ENCODE measurements at places on chromosomes 3 and 15. TPM values are rescaled to one million over a fixed set of nuclear protein-coding genes. Genes with fewer than 3 reads are reported as not detected.

DNA sequence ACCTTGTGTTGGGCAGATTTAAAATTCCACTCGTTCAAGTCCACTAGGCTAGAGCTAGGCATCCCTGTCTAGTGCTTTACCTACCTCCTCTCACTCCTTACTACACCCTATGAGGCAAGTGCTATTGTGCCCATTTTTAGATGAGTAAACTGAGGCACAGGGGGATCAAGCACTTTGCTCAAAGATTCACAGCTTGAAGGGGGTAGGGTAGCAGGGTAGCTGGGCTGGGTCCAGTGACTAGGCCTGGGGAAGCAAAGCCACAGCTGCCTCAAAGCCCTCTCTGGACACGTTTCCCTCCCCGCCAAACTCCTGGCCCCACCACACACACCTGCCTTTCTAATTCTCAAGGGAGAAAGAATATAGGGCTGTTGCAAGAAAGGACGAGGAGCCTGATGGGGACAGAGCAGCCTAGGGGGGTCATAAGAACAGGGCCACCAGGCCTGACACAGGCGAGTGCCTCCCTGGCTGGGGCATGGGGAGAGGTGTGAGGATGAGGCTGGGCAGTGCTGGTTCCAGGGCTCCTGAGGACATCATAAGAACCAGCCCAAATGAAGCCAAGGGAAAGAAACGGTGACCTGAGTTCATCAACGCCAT, 34.8 kb upstream of the SFMBT1 start:
- H3K36me3 ChIP-seq: no peaks in the 10 kb centered on the region
- H3K4me3 ChIP-seq: no peak overlapping the region
- no peak for DNase-seq
- H3K27me3 ChIP-seq: no peaks in the 10 kb centered on the region
- H3K27ac ChIP-seq: peak overlapping the region; percentile 62
- no peaks in the 10 kb centered on the region for H3K4me1 ChIP-seq

- peaks cover 6% of the 10 kb centered on the region for H3K36me3 ChIP-seq
- H3K27me3 ChIP-seq: peaks cover 52% of the 10 kb centered on the region
- no peaks in the 10 kb centered on the region for H3K4me1 ChIP-seq
Observed at GRCh38 chr3:133799794-133800585, 5.6 kb upstream of the SRPRB start.

- H3K4me1 ChIP-seq: no peaks in the 10 kb centered on the region
- no peak overlapping the region for H3K4me3 ChIP-seq
- no peak overlapping the region for H3K27ac ChIP-seq
- no peaks in the 10 kb centered on the region for H3K36me3 ChIP-seq
- H3K27me3 ChIP-seq: no peaks in the 10 kb centered on the region
Observed at GRCh38 chr3:175896655-175897054, 1037.5 kb downstream of the NAALADL2 start.

Gene CPB1
- total RNA-seq: not detected

DNA sequence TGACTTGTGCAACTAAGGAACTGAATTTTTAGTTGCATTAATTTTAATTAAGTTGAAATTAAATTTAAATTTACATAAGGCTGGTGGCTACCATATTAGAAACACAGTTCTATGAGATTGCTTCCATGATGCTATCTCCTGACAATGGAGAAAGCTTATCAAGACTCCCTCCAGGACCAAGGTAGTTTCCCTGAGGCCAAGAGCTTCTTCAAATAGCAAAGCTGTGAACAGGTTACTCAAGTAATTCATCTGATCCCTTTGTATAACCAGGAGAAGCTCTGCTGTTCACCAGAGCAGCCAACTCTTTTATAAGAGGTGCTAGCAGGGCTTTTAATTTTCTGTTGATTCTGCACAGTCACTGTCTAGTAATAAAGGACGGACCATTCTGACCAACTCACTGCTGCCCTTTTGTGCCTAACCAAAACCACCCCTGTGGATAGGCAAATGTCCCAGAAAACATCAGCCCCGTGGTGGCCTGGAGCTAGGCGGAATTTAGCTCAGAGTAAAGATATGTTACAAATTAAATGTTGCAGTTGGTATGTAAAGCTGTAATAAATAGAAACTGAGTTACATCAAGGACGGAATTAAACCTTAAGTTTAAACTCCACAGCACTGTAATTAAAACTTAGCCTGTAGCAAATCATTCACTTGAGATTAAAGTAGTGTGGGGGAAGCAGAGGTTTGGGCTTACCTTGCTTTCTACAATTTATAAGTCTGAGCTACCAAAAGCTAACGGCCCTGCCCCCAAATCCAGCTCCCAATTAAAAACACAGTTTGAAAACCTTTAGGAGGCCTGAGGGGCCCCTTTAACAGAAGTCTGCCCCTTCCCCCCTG, 55.6 kb upstream of the LRTM1 start:
- H3K4me1 ChIP-seq: peaks cover 33% of the 10 kb centered on the region
- H3K27me3 ChIP-seq: no peaks in the 10 kb centered on the region
- DNase-seq: no peak
- no peak overlapping the region for H3K4me3 ChIP-seq
- H3K27ac ChIP-seq: no peak overlapping the region

- H3K27me3 ChIP-seq: peaks cover 3% of the 10 kb centered on the region
- H3K27ac ChIP-seq: no peak overlapping the region
- no peaks in the 10 kb centered on the region for H3K36me3 ChIP-seq
- no peak overlapping the region for H3K4me3 ChIP-seq
Observed at GRCh38 chr15:79562403-79562815, 130.3 kb downstream of the MINAR1 start.

Gene C2CD4B
- not detected for total RNA-seq

Gene KCNMB2
- 0.32 TPM for total RNA-seq
